ENCODE measurements at places on chromosomes 2 and 18.
A peak's percentile ranks its signal among the peaks of the same experiment; 100 is the strongest.

GRCh38 chr2:64359171-64359891 lies 94.6 kb upstream of the LGALSL start:
- DNase-seq, result no peak

DNA sequence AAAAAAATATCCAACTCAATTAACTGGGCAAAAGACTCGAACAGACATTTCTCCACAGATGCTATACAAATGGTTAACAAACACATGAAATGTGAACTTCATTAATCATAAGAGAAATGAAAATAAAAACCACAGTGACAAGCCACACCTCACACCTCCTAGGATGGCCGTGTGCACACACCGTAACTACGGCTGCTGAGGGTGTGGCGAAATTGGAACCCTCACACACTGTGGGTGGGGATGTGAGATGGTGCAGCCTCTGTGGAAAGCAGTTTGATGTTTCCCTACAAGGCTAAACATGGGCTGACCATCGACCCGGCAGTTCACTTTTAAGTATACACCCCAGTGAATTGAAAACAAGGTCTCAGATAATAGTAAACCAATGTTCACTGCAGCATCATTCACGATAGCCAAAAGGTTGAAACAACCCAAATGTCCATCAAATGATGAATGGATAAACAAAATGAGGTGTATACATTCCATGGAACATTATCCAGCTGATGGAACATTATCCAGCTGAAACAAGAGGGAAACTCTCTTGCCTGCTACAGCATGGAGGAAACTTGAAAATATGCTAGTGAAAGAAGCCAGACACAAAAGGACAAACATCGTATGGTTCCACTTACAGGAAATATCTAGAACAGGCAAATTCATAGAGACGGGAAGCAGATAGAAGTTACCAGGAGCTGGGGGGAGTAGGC lies 32.2 kb downstream of the ZAP70 start:
- no peak for DNase-seq

GRCh38 chr2:109736177-109736827 lies 57.8 kb upstream of the RGPD5 start:
- no peak for DNase-seq

- DNase-seq, result no peak
Observed at GRCh38 chr2:173059292-173059691, 16.4 kb upstream of the MAP3K20 start.

GRCh38 chr2:144331674-144332355 lies 188.1 kb downstream of the ZEB2 start:
- DNase-seq, result no peak

- DNase-seq, result no peak
Observed at GRCh38 chr18:45517181-45517741, 98.0 kb upstream of the SLC14A2 start.

- no peak for DNase-seq
Observed at GRCh38 chr18:69817335-69817940, 130.2 kb downstream of the CD226 start.

GRCh38 chr2:162258169-162258568 lies 14.9 kb upstream of the FAP start:
- DNase-seq, result no peak

DNA sequence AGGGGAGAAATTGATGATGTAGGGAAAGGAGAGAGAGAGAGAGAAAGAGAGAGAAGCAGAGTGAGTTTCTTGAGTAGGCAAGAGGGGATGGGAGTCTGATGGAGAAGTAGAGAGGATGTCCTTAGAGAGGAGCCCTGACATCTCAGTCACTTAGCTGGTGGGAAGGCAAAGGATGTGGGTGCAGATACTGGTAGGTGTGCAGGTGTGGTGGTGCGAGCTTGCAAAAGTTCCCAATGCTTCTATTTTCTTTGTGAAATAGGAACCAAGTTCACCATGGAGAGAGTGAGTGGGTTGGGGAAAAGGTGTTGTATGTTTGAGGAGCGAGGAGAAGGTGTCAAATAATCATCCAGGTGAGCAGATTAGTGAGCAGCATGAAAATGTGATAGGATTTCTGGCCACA lies 26.5 kb upstream of the POLE4 start:
- DNase-seq, result no peak

- no peak for DNase-seq
Observed at GRCh38 chr2:170689481-170689880, 25.7 kb upstream of the SP5 start.

- no peak for DNase-seq
Observed at GRCh38 chr2:124975224-124975623, 950.1 kb downstream of the CNTNAP5 start.

DNA sequence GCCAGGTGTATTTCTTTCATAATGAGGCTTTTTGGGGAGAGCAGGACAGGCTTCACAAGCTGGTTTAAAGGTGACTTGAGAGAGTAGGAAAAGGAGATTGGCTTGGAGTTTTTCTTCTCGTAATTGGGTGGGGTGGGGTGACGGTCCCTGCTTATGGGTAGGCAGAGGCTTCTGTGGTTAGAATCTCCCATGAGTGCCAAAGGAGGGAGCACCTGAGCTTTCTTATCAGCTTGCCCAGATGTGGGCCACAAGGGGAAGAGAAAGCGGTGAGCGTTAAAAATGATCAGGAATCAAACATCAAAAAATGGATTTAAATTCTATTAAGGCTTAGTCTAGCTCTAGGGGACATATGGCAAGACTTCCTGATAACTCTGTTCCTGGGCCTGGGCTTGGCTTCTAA lies 9.7 kb upstream of the PNPT1 start:
- no peak for DNase-seq

- DNase-seq, result no peak
Observed at GRCh38 chr2:152354909-152355308, 19.9 kb downstream of the FMNL2 start.

- no peak for DNase-seq
Observed at GRCh38 chr2:39013871-39014270, 107.0 kb downstream of the SOS1 start.

DNA sequence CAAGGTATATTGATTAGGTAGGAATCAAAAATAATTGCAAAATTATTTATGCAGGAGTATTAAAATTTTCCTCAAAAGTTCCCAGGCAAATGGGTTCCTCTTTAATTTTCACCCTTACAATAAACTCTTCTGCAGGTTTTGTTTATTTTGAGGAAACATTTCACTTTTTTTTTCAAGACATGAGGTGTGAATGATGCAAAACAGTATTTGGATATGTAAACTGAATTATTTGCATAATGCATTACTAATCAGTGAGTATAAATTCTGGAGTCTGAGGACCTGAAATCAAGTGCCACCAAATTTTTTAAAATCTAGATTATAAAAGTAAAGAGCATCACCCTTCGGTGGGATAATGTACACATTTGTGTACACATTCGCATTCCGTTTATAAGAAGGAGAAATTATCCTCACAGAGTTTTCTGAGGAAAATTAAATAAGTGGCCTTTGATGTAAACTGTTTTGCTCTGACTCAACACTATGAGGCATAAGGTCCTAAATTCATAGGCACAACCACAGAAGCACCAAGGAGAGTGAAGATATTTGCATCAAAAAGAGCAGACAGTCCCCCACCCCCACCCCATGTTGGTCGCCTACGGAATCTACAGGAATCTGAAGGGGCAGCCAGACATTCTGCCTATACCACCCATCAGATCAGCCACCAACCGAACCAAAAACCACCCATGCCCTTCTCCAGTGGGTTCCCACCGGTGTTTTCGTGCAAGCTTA lies 33.1 kb downstream of the BCL11A start:
- no peak for DNase-seq

DNA sequence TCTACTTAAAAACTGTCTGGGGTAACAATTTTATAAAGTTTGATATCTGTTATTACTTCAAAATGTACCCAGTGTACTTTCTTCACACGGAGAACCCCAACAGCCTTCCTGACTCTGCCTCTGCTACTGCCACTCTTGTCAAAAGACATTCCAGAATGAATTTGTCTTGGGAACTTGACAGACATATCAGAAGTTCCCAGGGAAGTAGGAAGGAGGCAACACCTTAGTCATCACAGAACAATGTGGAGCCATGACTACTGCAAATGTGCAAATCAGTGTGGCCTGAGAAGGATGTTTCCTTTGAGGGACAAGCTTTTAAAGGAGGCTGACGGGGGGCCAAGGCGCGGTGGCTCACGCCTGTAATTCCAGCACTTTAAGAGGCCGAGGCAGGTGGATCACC lies 133.8 kb upstream of the RNF152 start:
- DNase-seq, result no peak

DNA sequence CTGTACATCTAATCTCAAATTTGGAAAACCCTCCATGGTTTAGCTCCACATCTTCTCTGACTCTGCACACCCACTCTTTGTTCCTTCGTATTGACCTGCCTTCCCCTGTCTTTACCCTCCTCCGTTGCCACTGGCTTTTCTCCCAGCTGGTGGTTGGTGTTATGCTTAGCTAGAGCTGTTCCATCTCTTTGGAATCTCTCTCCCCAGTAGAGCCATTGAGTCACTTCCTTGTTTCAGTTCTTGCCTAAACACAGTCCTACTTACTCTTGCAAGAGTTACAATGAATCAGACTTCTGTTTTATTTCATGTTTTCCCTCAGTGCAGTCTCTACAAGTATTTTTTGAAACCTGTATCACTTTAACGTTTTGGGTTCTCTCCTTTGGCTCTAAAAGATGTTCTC lies 263.9 kb downstream of the LTBP1 start:
- no peak for DNase-seq

- DNase-seq, result no peak
Observed at GRCh38 chr2:56299171-56299691, 115.4 kb downstream of the CCDC85A start.

- DNase-seq, result no peak
Observed at GRCh38 chr2:23132823-23133595, 252.0 kb upstream of the KLHL29 start.

GRCh38 chr2:172100935-172101820 lies 1.5 kb downstream of the DLX2 start:
- no peak for DNase-seq

- peak; percentile 31 for DNase-seq
Observed at GRCh38 chr2:198788676-198789075, 669.1 kb downstream of the SATB2 start.

- no peak for DNase-seq
Observed at GRCh38 chr18:68406761-68407160, 308.1 kb downstream of the TMX3 start.

DNA sequence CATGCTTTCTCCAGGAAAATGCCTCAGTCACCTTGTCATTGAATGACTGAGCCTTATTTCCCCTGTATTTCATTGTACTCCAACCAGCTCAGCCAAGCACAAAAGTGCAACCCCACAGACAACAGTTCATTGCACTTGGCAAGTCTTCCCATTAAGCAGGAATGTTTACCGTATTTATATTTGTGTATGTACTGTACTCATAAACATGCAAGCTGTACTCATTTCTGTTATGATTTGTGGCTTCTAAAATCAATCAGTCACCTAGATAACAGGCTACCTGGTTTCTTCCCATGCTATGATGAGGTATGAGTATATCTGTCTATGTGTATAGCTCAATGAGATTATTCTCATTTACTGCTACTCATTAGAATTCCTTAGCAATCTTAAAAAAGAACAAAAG lies 505.5 kb upstream of the FAM98A start:
- no peak for DNase-seq

DNA sequence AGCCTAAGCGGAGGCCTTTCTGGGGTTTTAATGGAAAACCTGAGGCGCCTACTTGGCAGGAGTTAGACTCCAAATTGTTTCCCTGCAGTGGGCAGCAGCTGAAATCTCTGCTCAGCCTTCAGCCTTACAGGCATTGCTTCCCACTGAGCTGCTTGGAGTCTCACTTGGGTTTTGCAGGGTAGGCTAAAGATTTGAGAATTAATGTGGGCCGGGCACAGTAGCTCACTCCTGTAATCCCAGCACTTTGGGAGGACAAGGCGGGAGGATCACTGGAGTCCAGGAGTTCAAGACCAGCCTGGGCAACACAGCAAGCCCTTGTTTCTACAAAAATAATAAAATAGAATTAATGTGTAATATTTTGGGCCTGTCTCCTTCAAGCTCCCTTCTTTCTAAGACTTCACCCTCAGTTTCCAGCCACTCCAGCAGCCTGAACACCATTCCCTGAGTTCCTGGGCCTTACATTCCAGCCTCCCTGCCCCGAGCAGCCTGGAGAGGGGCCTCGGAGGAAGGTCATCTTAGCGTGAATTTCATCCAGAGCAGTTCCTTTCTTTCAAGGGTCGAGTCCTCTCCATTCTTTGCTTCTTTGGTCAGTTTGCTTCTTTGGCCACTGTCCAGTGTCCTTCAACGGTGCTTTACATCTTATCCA lies 9.1 kb upstream of the RAB17 start:
- no peak for DNase-seq

DNA sequence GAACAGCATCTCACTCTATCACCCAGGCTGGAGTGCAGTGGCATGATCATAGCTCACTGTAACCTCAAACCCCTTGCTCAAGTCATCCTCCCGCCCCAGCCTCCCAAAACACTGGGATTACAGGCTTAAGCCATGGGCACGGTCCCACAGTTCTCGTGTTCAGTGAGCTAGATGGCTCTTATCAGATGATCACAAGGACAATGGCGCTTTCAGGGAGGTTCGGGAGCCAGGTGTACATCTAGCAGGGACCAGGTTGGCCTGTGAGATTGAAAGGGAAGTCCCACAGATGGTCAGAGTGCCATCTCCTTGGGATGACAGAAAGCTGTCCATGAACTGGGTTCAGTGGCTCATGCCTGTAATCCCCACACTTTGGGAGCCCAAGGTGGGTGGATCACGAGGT lies 14.1 kb upstream of the FHOD3 start:
- no peak for DNase-seq

DNA sequence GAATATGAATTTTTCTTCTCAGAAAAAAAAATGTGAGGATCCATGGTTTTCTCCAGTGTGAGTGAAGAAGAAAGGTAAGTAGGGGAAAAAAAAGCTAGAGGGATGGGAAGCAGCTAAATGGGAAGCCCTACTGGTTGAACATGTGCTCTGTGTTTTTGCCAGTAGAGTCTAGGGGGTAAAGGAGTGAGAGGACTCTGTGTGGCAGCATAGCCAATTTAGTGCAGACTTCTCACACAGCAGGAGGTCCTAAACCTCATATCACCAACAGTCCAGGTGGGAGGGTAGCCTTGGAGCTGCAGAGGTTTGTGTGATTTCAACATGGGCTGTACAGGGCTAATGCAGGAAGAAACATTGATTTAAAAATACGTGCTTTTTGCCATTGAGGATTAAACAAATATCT lies 334.5 kb upstream of the SPHKAP start:
- no peak for DNase-seq

GRCh38 chr2:39099310-39099869 lies 21.5 kb downstream of the SOS1 start:
- no peak for DNase-seq

DNA sequence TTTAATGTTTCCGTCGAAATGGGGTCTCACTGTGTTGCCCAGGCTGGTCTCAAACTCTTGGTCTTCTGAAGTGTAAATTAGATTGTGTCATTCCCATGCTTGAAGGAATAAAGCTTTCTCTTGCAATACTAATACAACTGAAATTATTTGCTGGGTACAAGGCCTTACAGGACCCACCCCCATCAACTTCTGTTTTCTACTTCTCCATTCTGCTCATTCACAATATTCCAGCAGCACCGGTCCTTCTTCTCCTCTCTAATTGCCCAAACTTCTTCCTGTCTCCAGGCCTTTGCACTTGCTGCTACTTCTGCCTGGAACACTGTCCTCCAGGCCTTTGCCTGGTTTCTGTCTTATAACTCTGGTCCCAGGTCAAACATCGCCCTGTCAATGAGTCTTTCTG lies 73.8 kb downstream of the APOB start:
- no peak for DNase-seq

Data from iPS DF 6.9 (cell line).